ENCODE measurements at places on chromosomes 4 and X.
A peak's percentile ranks its signal among the peaks of the same experiment; 100 is the strongest.

- DNase-seq = no peak
These were observed 113.8 kb upstream of the RBPJ start for GRCh38 chr4:26206999-26207398.

- peak; percentile 50 for DNase-seq
These were observed 171.4 kb downstream of the AASDH start for GRCh38 chr4:56215901-56216300.

DNA sequence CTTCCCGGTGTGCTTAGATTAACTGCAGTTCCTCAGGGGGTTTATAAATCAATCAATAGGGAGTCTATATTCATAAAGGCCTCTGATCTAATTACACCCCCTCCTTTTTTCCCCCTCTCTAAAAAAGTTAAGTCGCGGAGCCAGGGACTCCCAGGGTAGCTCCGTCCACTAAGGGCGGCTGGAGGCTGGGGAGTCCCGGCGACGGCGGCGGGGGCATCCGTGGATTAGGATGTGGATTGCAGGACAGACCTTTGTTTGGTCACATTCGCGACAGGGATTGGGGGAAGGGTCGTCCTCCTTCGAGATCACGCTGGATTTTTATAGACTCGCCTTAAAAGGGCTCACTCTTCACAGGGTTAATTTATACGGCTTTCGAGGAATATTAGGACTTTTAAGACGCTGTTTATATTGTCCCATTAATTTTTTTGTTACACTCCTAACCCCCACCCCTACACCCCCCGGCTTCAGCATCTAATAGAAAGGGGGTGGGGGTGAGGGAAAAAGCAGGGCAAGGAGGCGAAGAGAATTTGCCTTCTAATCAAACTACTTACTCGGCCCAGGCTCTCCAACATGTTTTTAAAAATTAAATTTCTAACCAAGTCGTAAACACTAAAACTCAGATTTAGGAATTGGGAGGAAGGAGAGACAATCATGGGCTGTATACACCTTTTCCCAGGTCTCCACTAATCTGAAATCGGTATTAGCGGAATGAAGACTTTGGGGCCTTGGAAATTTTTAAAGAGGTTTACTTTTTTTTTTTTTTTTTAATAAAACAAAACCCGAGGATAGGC is 8.5 kb downstream of the PITX2 start:
- DNase-seq = no peak

GRCh38 chr4:77169481-77169880 is 12.5 kb downstream of the CCNG2 start:
- peak; percentile 48 for DNase-seq

DNA sequence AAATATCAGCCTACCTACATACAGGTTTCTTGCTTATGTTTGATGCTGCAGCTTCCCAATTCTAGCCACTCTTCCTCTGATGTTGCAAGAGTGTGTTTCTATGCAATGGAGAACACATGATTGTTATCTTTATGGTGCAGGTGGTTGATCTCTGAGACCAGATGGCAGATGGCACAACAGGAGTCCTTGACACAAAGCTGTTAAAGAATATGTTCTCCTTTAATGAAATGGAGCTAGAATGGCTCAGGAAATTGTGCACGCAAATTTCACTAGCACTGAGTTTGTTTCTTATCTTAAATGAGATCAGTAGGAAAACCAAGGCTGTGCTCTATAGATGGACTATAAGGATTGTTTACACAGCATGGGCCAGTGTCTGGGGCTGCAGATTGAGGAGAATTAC is 29.9 kb upstream of the TTC29 start:
- no peak for DNase-seq

DNA sequence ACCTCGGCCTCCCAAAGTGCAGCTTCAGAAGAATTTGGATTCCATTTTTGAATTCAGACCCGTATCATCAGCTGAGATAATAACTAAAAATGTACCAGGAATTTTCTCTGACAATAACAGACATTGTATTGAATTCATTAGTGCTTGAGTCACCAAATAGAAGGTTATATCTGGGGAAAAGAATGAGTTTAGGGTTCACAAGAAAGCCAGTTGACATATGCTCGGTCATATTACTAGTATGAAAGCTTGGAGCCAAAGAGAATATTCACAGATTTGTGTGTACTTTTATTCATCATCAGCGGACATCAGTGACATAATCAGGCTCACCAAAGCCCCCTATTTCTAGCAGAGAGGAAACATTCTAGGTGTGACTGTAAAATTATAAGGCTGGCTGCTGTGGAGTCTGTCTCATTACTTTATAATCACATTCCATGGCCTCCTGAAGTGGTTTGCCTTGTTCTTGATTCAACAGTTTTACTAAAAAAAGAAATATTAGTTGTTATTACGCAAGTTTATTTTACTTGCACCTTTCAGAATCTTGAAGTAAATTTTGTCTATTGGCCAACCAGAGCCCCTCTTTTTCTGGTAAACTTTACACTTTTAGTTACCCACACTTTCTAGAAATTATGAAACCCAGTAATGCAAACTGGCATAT is 14.6 kb upstream of the DCTD start:
- DNase-seq = peak; percentile 70

GRCh38 chr4:80454040-80454439 is 118.5 kb downstream of the CFAP299 start:
- DNase-seq = peak; percentile 34

GRCh38 chr4:150828159-150828558 is 186.9 kb downstream of the LRBA start:
- no peak for DNase-seq

GRCh38 chr4:23747281-23747735 is 142.5 kb downstream of the PPARGC1A start:
- DNase-seq = no peak

GRCh38 chr4:146379744-146380143 is 142.0 kb downstream of the SLC10A7 start:
- peak; percentile 23 for DNase-seq

- DNase-seq = peak; percentile 47
These were observed 124.4 kb upstream of the PUDP start for GRCh38 chrX:7272346-7272745.

Data from fibroblast of skin of right quadriceps (primary cell).